ENCODE measurements at places on chromosomes 2 and 18.

DNA sequence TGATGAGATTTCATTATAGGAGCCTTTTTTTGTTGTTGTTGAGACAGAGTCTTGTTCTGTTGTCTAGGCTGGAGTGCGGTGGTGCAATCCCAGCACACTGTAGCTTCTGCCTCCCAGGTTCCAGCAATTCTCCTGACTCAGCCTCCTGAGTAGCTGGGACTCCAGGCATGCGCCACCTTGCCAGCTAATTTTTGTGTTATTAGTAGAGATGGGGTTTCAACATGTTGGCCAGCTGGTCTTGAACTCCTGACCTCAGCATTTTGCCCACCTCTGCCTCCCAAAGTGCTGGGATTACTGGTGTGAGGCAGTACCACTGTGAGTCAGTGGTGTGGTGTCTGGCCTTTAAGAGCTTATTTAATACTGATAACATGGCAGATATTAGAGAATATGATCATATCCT is 60.1 kb downstream of the MOB4 start:
- DNase-seq: no peak

DNA sequence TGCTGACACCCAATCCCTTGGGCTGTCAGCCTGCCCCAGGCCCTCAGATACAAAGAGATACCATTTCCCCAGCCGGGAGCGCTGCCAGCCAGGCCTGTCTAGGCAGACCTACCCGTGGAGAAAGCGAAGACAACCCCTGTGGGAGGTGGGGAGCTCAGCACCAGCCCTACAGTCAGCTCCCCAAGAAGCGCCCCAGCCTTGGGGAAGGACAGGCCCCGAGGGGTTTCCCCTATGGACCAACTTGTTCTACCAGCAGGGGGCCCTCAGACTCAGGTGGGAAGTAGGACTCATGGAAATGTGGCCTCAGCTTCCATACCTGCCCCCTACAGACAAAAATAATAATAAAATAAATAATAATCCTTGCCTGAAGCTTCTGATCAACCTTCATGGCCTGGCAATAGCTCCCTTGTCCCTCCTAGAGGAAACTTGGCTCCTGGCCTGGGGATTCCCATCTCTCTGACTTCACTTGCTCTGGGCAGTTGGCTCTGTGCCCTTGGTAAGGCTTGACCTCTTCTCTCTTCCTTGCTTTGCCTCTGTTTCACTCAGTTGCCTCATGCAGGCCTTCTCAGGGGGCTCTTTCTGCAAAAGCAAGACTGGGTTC is 7.0 kb downstream of the SLC35F6 start:
- DNase-seq: peak; percentile 49

DNA sequence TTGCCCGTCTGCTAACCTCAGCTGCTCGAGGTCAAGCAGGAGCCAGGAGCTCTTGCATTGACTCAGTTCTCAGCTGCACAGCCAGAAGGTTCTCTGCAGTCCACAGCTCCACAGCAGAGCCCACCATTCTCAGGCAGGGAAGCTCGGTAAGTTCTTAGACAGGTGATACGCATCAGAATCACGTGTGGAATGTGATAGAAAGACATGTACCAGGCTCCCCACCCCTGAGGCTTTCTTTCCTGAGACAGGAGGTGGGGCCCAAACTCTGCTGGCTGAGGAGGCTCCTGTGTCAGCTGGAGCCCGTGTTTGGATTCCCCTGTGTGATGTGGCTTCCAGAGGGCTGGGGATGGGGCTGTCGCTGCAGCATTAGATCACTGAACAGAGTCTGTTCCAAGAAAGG is 28.0 kb downstream of the DIPK1C start:
- no peak for DNase-seq

- no peak for DNase-seq
Observed at GRCh38 chr2:235582729-235583128, 88.9 kb downstream of the AGAP1 start.

- DNase-seq: no peak
Observed at GRCh38 chr18:49486134-49486533, 900 bp downstream of the C18orf32 start.

- DNase-seq: no peak
Observed at GRCh38 chr2:233227346-233227978, 24.0 kb upstream of the ATG16L1 start.

DNA sequence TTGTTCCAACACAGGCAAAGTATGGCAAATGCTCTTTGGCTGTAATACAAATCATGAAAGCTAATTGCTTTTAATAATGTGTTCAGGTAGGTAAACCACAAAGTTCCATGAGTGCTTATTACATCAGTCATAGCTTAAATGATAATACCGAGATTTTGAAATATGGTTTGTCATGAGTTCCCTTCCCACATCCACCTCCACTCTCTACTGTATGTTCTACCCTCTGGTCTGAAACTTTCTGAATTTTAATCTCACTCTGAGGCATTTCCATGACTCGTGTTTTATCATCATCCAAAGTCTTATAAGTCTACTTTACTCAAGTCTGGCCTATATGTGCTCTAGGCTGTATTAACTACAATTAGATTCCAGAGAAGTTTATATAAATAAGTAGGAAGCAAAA is 354.8 kb downstream of the AKAIN1 start:
- DNase-seq: no peak

DNA sequence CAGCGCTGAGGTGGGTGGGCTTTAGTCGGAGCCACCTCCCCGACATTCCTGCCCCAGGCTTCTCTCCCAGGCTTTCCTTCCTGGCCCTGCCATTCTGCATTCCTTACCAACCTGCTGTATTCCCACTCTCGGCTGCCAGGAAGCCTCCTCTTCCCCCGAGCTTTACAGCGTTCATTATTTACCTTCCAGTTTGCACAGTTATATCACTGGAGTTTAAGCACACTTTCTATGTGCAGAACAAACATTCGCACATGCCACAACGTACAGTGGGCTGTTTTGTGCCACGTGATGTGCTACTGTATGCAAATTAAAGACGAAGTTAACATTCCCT is 246.3 kb downstream of the SOX11 start:
- DNase-seq: no peak

GRCh38 chr2:200305797-200306195 is 697 bp upstream of the SPATS2L start:
- peak; percentile 29 for DNase-seq

Data from activated T-cell treated with anti-CD3 and anti-CD28 coated beads, Interleukin-2, amount 50 U/mL, for 48 hours (primary cell).